Tibial nerve (tissue), 4 donors: ENCODE measurements at places on chromosomes 2 and 18.

DNA sequence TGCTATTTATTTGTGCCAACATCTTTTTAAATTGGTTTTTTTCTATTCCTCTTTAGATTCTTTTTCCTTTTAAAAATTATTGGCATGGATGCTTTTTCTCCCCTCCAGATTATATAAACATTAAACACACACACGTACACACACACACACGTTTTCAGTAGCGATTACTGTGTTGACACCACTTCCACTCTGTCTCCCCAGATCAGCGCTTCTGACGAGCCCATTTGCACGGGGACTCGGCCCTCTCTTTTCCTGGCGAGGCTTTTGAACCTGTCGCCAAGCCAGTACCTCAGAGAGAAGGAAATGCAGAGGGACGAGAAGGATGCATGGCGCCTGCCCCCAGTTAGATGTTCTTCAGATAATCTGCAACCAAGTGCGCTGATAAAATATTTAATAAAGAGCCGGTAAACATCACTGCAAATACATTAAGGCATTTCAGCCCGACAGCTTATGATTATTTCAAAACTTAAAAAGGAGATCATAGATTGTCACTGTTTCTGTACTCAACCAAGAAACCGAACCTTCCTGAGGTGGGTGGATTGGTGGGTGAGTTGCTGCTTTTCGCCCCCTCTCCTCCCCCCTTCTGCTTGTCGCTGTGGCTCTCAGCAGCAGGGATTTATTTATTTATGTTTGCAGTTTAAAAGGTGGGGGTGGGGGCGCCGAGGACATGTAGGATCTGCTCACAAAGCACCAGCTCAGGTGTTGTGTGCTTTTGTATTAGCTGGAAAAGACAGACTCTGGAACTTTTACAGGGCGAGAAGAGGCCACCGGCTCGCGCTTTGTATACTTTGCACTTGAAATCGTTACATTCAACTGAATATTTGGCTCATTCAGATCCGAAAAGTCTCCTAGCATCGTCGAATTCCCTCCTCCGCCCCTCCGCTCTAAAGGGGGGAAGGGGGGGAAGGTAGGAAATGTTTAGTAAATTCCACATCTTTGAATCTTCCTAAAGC is 787 bp upstream of the TBR1 start:
- no peak for DNase-seq

GRCh38 chr2:127305990-127306585 is 12.1 kb upstream of the ERCC3 start:
- no peak for DNase-seq

DNA sequence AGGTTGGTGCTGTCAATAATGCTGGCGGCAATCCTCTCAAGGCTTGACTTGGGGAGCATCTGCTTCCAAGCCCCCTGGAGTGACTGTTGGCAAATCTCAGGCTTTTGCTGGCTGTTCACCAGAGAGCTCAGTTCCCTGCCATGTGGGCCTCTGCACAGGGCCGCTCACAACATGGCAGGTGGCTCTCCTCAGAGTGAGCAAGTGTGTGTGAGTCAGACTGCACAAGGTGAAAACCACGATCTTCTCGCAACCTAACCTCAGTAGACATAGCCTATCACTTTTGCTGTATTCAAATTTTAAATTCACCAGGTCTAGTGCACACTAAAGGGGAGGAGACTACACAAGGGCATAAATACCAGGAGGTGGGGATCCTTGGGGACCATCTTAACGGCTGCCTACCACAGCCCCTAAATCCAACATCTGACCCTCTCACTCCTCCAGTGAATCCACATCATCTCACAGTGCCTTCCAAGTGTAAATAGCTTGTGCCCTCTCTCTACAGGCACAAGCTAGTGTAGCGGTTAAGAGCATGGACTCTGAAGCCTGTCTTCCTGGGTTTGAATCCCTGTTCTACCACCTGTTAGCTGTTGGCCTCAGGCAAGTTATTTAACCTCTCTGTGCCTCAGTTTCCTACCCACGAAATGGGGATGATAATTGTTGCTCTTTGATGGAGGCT is 187.7 kb upstream of the CXCR4 start:
- no peak for DNase-seq

GRCh38 chr18:13375302-13376255 is 157.0 kb downstream of the LDLRAD4 start:
- peak; percentile 67 for DNase-seq

- DNase-seq, result no peak
Observed at GRCh38 chr2:165990846-165991245, 37.3 kb upstream of the TTC21B start.

GRCh38 chr2:145692971-145693478 is 1173.1 kb upstream of the ZEB2 start:
- no peak for DNase-seq

DNA sequence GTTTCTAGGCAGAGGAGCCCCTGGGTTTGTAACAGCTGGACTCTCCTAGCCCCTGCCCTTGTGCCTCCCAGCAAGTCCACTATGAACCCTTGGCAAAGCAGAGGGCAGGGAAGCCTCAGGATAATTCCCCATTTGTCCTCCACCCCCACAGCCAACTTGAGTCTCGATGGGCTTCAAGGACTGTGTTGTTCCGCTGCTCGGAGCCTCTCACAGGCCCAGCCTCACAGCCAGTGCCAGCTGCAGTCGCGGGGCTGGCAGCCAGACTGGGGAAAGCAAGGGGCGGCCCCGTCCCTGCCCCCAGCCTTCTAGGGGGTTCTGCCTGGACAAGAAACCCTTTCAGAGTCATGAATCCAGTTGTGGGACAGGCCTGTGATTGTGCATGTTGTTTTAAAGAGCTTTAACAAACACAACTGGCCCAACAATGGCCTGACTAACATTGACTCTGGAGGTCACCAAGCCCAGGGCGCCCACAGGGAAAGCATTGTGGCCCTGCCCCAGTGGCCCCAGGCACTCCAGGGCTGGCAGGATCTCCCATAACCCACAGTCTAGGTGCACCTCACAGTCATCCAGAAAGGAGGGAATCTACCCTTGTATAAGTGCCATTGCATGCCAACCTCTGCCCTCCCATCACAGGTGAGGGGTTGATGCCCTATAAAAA is 71.8 kb upstream of the DAPL1 start:
- no peak for DNase-seq

DNA sequence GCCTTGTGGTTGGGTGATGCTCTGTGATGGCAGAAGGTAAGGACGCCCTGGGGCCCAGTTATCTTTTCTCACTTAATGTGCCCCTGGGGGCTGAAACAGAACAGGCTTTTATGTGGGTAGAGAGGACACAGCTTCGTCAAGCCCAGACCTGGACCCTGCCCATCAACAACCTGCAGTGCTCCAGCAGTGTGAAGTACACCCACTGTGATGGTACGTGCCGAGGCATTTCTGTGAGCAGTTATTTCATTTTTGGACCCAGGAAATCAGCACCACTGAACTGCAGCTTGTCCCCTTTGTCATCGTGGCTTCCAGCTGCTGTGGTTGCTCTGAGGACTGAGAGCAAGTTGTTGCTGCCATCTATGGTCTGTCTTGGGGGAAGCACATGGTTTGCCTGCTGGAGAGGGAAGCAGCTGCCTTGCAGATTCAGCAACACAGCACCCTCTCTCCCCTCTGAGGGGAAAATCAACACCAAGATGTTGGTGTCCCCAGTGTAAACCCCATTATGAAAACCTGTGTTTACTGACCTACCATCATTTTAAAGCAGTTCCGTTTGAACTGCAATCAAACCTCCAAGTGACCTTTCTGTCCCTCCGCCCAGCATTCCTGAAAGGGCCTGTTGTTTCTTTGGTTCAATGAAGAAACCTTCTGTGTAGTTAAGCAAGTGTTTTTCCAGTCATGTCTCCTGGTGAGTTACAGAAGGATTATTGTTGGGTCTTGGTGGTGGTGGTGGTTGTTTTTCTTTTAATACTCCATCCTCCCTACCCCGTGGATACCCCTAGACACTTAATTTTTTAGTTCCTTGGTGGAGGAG is 158.2 kb downstream of the MGAT5 start:
- peak; percentile 38 for DNase-seq

GRCh38 chr2:222470802-222471468 is 46.6 kb downstream of the SGPP2 start:
- DNase-seq, result no peak

GRCh38 chr18:58175122-58175785 is 131.2 kb downstream of the NEDD4L start:
- DNase-seq, result no peak

- no peak for DNase-seq
Observed at GRCh38 chr2:193988784-193989183, 1668.2 kb upstream of the SLC39A10 start.

GRCh38 chr2:71613953-71614925 is 160.9 kb downstream of the DYSF start:
- DNase-seq, result no peak

DNA sequence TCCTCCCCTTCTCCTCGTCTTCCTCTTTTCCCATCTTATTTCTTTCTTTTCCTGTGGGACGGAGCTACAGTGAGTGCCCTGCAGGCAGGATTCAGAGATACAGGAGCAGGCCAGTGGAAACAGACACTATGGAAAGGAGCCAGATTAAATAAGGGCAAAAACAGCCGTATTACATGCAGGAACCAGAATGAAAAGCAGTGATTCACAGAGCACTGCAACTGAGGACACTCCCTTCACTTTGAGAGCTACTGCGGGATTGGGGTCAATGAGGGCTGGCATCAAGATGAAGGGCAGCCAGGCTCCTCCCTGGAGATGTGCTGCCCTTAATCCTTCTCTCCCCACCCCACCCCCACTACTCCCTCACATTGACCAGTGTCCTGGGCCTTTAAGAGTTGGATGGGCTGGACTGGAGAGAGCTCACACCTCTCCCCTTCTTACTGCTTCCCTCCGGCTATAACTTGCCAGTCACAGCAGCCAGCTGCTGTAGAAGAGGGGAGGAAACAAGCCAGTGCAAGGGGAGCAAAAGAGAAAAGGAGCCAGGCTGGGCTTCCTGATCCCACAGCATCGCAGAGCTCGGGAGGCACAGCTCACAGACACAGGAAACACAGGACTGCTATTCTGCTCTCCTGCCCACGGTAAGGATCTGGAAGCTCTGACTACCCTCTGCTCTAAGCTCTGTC is at the start of gene PLCD4:
Gene PLCD4 (plus strand): TSS at position 464 of the 680 bp plus-strand sequence. CDS start 7,841 bp downstream, outside the sequence.
- DNase-seq, result no peak
